Nephron progenitor cell (in vitro differentiated cells): ENCODE measurements at places on chromosomes 4 and X.

GRCh38 chr4:102826105-102826889, 1.1 kb downstream of the UBE2D3 start:
- peaks cover 16% of the 10 kb centered on the region for H3K4me1 ChIP-seq
- DNase-seq, result no peak
- H3K4me3 ChIP-seq, result no peak overlapping the region
- H3K27me3 ChIP-seq, result no peaks in the 10 kb centered on the region
- peaks cover 26% of the 10 kb centered on the region for H3K36me3 ChIP-seq

- no peak for DNase-seq
- H3K4me3 ChIP-seq, result no peak overlapping the region
- H3K36me3 ChIP-seq, result no peaks in the 10 kb centered on the region
- no peak overlapping the region for H3K27ac ChIP-seq
- H3K27me3 ChIP-seq, result no peaks in the 10 kb centered on the region
These were observed 503.9 kb downstream of the PDHA2 start for GRCh38 chr4:96343836-96344235.

DNA sequence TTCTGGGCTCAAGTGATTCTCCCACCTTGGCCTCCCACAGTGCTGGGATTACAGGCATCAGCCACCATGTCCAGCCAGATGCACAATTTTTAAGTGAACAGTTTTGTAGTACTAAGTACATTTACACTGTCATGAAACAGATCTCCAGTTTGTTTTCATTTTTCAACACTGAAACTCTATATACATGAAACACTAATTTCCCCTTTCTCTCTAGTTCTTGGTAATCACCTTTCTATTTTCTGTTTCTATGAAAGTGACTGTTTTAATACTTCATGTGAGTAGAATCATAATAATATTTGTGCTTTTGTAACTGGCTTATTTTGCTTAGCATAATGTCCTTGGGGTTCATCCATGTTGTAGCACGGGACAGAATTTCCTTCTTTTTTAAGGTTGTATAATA, 237.4 kb downstream of the CAMK2D start:
- DNase-seq, result no peak
- peaks cover 14% of the 10 kb centered on the region for H3K36me3 ChIP-seq
- no peaks in the 10 kb centered on the region for H3K4me1 ChIP-seq
- H3K27me3 ChIP-seq, result no peaks in the 10 kb centered on the region

GRCh38 chr4:78766026-78766425, 10.1 kb upstream of the BMP2K start:
- DNase-seq, result no peak
- no peak overlapping the region for H3K27ac ChIP-seq
- no peaks in the 10 kb centered on the region for H3K36me3 ChIP-seq
- no peak overlapping the region for H3K4me3 ChIP-seq
- H3K27me3 ChIP-seq, result peaks cover 12% of the 10 kb centered on the region
- H3K4me1 ChIP-seq, result no peaks in the 10 kb centered on the region

DNA sequence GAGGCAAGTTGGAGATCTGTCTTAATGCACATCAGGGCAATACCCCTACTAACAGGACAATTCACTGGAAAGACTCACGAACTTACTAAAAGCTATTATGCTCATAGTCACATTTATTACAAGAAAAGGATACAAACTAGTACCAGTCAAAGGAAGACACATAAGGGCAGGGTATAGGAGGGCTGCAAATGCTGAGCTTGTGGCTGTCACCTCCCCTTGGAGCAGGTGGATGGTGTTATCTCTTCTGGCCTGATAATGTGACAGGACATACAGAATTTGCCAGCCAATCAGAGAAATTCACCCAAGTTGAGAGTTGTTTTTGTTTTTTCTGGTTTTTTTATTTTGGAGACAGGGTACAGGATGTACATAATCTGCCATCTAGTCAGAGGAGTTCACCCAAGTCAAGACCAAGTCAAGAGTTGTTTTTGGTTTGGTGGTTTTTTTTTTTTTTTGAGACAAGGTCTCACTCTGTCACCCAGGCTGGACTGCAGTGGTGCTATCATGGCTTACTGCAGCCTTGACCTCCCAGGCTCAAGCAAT, 8.8 kb downstream of the HERC5 start:
- no peak for DNase-seq
- peaks cover 7% of the 10 kb centered on the region for H3K36me3 ChIP-seq
- H3K27me3 ChIP-seq, result peaks cover 6% of the 10 kb centered on the region
- no peak overlapping the region for H3K27ac ChIP-seq
- no peak overlapping the region for H3K4me3 ChIP-seq

- H3K36me3 ChIP-seq, result no peaks in the 10 kb centered on the region
- peaks cover 3% of the 10 kb centered on the region for H3K27me3 ChIP-seq
- H3K27ac ChIP-seq, result no peak overlapping the region
- no peak overlapping the region for H3K4me3 ChIP-seq
- H3K4me1 ChIP-seq, result peaks cover 5% of the 10 kb centered on the region
- DNase-seq, result no peak
These were observed 116.3 kb upstream of the SFRP2 start for GRCh38 chr4:153905231-153905630.
